ENCODE measurements at places on chromosomes 4 and X.

DNA sequence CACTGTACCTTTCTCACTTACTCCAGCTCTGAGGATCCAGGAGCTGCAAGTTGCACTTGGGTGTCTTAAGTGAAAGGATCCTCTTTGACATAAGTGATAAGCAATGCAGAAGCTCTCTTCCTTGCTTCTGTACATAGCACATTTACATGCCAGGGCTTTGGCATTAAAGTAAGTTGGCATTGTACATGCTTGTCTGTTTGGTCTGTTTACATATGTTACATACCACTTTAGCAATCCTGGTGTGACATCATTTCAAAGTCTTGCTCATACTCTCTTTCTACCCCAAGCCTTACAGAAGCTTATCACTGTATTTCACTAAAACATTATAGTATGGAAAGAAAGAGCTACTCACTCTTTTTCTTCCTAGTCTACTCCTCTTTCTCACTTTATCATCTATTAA lies 2548.3 kb downstream of the ARAP2 start:
- DNase-seq: no peak

DNA sequence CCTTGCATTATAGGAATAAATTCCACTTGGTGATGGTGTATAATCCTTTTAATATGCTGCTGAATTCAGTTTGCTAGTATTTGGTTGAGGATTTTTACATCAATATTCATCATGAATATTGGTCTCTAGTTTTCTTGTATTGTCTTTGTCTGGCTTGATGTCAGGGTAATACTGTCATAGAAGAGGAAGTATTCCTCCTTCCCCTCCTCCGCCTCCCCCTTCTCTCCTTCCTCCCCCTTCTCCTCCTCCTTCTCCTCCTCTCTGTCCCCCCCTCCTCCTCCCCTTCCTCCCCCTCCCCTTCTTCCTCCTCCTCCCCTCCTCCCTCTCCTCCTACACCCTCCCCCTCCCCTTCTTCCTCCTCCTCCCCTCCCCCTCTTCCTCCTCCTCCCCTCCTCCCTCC lies 65.8 kb downstream of the RGS12 start:
- no peak for DNase-seq

DNA sequence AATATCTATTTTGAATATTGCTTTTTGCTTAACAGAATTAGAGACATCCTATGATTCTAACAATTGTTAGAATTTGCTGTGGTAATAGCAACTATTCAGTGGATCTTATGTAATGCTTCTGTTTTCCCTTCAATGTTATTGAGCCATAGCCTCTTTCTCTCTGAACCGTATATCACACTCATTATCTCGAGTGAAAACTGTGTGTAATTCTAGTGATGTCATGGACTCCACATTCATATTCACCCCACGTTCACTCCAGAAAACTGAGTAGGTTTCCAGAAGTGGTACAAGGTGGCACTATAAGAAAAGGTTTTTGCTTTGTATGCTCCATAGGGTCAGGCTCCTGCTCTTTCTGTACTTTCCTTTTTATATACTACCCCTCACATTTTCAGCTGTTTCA lies 534.3 kb upstream of the PABPC4L start:
- no peak for DNase-seq

GRCh38 chr4:118834070-118834469 lies 1.9 kb downstream of the SEC24D start:
- DNase-seq: no peak

DNA sequence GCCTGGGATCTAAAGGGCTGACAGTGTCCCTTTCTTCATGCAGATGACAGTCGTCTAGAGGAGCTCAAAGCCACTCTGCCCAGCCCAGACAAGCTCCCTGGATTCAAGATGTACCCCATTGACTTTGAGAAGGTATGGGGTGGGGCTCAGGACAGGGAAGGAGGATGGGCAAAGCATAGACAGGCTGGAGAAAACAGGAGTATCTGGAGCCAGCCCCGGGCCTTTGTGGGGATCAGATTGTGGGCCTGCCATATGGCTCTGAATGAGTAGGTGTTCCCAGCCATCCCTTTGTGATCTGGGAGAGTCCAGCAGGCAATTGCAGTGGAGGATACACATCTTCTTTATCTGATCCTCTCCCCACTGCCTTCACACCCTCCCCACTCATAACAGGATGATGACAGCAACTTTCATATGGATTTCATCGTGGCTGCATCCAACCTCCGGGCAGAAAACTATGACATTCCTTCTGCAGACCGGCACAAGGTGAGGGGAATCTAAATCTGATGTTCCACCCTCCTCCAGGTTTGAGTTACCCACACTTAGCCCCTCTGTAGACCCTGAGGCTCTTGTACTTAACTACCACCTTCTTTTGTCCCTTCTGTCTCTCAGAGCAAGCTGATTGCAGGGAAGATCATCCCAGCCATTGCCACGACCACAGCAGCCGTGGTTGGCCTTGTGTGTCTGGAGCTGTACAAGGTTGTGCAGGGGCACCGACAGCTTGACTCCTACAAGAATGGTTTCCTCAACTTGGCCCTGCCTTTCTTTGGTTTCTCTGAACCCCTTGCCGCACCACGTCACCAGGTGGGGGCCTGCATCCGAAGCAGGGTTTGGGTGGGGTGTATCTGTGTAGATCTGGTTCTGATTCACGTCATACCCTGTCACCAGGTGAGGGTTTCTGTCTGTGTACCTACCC lies 5.8 kb upstream of the CDK16 start:
- DNase-seq: no peak

- no peak for DNase-seq
These were observed 248.3 kb upstream of the MAD2L1 start for GRCh38 chr4:120314969-120315368.

- no peak for DNase-seq
These were observed at the start of gene NDNF for GRCh38 chr4:121072224-121073003. TSS of gene NDNF (minus strand) at chr4:121072535. CDS start at chr4:121045837, 26,698 bp downstream.

DNA sequence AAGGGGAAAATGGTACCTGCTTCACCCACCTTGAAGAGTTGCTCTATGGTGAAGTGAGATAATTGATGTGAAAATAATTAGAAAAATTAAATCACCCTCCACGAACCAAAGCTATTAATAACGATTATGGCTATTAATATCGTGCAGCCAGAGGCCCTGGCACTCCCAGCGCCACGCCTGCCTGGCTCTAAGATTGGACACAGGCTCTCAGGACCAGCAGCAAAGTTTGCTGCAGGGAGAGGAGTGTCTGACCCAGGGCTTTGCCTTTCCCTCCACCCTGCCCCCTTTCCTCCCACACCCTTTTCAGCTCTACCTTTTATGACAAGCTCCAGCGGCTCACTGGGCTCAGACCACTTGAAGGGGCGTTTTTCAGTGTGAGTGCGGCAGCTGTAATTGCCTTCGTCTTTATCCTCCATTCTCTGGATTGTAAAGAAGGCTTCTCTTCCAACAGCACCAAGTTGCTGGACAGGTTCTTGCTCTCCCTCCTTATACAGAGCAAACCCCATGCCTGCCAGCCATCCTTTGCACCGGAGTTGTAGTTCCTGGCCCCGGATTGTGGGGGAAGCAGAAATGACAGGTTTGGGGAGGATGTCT lies 11.5 kb downstream of the IGSF1 start:
- DNase-seq: no peak

DNA sequence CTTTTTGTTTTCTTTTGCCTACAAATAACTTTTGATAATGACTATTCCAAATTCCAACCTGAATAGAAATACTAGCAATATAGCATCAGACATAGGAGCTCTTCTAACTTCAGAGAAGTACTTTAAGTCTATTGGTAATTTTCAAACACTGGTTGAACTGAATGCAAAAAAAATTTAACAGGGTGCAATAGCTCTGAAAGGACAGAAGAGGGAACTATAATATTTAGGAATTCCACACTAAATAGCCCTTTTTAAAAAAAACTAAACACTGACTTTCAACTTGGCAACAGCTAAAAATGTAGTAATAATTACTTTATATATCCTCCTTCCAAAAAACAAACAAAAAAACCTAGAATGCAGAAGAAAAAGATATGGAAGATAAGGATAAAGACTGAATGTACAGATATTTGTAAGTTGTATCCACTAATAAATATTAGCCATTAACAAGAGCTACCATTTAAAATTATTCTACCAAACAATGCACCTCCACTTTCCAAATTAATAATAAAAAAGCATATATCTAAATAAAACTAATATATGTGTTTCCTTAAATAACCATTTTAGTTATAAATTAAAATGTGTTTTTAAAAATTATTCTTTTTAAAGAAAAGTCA lies 81.4 kb downstream of the FBXW7 start:
- no peak for DNase-seq

DNA sequence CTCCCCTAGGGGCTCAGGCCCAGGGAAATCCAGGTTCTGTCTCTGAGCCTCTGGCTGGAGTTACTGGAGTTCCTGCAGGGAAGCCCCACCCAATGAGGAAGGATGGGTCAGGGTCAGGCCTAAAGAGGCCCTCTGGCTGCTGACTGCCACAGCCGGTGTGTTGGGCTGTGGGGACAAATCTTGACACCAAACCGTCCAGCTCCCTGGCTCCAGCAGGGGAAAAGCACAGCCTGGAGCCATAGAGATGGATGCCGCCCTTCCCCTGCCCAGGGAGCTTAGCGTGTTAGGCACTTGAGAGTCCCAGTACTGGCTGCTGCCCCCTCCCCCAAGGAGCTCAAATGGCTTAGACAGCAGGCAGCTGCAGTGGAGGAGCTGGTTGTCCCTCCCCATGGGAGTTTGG lies 321.3 kb upstream of the LCORL start:
- no peak for DNase-seq

- no peak for DNase-seq
These were observed 215.6 kb upstream of the GYPA start for GRCh38 chr4:144355811-144356757.

- no peak for DNase-seq
These were observed 301.1 kb downstream of the FRMPD4 start for GRCh38 chrX:12439416-12439815.

DNA sequence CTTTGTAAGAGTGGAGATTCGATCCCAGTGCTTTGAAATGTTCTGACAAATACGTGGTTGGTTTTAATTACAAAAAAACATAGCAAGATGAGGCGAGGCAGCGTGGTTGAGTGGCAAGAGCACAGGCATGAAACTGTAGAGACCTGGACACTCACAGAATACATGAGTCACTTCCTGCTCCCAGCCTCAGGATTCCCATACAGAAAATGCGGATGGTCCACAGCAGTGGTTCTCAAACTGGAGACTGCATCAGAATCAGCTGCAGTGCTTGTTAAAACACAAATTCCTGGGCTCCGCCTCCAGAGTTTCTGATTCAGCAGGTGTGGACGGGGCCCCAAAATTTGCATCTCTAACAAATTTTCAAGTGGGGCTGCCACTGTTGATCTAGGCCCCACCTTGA lies 10.1 kb downstream of the OTOP1 start:
- no peak for DNase-seq

GRCh38 chrX:576904-577560 lies 53.6 kb upstream of the SHOX start:
- DNase-seq: no peak

DNA sequence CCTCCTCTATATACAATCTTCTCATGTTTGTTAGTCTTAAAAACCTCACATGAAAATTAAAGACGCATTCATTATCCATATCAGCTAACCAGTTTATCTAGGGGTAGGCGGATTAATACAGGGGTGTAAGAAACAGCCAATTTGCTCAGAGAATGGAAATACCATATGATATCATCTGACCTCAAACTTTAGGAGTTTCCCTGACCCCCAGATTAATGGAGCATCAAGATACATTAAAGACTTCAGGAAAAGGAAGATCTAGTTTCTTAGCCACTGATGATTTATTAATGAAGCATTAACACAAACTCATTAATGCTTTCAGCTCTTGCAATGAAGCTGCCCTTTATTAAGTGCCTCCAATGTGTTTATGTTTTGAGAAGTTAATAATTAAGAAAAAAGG lies 67.5 kb downstream of the CAMK2D start:
- no peak for DNase-seq

DNA sequence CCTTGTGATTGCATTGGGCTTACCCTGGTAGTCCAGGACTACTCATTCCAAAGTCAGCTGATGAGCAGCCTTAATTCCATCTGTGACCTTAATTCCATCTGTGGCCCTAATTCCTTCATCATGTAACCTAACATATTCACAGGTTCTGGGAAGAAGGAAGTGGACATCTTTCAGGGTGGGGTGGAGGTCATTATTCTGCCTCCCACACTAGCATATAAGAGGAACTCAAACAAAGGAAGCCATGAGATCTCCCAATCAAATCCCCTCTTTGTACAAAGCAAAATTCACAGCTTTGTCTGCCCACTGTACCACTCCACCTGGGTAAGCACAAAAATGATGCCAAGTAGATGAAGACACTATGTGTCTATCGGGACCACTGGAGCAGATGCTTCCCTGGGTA lies 87.3 kb downstream of the SLC2A9 start:
- no peak for DNase-seq

DNA sequence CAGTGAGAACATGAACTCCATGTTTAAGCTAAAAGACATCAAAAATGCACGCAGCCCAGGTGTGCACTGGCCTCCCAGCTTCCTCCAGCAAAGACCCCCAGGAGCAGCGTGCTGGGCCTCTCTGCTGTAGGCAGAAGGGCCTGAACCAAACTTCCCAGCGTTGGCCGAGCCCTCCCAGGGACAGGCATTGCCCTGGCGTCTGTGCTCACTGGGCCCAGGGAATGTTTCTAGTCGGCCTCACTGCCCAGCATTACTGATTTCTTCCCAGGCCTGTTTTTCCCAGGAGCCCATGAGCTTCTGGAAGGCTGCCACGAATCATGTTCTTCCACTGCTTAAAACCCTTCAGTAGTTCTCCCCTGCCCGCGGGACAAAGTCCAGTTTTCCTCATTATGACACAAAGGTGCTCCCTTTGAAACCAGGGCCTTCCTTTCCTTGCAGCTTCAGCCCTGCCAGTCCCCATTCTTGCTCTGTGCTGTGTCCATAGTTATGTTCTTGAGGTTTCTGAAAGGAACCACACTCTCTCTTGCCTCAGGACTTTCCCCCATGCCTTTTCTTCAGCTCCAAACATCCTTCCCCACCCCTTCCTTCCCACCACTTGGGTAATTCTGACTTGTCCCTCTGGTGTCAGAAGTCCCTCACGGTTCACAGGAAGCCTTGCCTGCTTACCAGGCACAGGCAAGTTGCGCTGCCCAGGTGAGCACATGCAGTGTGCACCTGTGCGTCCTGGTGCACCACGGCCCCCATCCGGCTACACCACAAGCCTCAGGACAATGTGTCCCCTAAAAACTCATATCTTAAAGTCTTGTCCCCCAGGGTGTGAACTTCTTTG lies 93.4 kb upstream of the ENPP6 start:
- no peak for DNase-seq

- no peak for DNase-seq
These were observed 4.3 kb downstream of the IL15 start for GRCh38 chr4:141640696-141641095.

DNA sequence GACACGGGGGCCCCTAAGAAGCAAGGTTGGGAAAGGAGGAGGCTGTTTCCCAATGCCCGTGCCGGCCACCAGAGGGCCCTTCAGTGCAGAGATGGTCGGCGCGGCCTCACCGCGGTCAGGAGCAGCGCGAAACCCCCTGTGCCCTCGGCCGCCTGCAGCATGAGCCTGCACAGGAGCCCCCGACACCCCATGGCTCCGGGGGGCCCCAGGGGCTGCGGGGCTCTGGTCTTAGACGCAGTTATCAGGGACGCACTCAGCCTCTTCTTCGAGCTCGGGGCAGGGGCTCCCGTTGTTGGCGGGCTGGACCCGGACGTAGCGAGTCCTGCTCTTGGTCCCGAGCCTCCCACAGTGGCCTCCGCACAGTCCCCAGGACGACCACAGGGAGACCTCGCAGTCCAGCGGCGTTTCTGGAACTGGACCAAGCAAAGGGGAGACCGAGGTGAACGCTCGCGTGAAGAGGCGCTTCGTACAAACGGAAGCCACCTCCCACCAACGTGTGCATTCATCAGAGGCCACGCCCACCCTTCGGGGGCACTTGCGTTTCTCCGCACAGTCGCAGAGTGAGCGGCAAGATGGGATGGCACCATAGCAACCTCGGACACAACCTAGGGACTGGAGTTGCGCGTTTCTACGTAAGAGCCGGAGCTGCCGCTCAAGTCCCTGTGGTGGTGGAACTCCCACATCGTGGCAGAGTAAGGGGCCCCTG lies 5.0 kb downstream of the SPON2 start:
- DNase-seq: peak; percentile 75
